ENCODE measurements at places on chromosomes 1 and 21. TPM values are rescaled to one million over a fixed set of nuclear protein-coding genes. Genes with fewer than 3 reads are reported as not detected.

DNA sequence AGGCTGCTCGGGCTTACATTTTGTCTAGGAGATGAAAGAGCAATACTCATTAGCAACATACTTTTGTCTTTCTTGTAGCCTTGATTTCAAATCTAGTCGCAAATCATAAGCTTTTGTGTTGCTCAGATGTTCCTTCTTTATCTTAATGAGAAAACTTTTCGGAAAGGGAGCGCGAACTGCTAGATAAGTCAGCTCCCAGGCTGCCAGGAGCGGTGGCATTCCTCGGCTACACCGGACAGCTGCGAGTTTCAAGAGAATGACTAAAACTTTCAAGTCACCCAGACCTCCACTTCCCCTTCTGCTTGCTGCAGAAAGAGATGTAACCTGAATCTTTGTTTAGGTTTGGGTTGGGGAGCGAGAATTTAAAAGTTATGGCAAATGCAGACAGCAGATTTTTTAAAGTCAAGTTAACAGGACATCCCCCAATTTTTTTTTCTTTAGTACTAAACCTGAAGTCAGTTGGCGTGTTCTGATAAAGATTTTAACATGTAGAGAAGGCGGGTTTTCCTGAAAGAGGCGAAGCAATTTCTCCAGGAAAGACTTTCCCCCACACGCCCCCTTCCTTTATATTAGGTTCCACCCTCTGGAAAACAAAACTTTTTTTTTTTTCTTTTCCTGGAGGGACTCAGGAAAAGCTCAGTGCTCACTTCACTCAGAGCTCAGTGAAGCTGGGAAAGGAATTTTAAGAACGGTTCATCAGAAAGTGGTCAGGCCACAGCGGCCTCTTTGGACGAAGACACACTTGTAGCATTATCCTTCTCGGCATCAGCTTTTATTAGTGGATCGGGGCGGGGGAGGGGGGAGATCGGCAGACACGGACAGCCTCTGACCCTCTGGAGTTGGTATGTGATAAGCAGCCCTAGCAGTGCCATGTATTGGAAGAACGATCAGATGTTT, at the start of gene LHX8:
TSS of gene LHX8 (plus strand) at position 639 of the 897 bp plus-strand sequence. CDS start 2,227 bp downstream, outside the sequence.
- no peak for DNase-seq

Gene FOXD2
- 0.50 TPM for polyA plus RNA-seq

DNA sequence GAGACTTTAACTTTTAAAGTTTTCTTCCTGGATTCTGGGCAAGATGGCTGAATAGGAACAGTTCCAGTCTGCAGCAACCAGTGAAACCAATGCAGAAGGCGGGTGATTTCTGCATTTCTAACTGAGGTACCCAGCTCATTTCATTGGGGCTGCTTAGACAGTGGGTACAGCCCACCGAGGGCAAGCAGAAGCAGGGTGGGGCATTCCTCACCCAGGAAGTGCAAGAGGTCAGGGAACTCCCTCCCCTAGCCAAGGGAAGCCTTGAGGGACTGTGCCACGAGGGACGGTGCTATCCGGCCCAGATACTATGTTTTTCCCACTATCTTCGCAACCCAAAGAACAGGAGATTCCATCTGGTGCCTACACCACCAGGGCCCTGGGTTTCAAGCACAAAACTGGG, 121.0 kb downstream of the VAV3 start:
- DNase-seq, result no peak

Gene ELAVL4
- not detected for polyA plus RNA-seq

GRCh38 chr1:78329475-78329874, 161.3 kb upstream of the PTGFR start:
- DNase-seq, result no peak

Gene NBPF20
- 1.6 TPM for polyA plus RNA-seq

DNA sequence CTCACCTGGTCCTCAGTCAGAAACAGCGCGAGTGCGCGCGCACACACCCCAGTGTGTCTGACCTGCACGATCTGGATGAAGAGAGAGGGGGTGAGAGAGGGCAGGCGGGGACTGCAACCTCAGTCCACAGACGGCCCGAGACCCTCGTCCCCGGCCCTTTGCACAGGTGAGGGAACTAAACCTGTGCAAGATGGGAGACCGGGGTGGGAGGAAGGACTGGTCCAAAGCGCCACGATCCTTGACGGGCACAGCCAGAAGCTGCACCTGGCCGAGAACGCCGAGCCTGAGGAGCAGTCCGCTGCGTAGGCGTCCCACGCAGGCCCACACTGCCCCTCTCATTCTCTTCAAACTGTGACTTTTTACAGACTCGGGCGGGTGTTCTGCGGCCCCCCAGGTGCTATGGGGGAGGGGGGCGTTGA, 519 bp upstream of the IQCC start:
- no peak for DNase-seq
